Fibroblast of mammary gland (primary cell): ENCODE measurements at places on chromosomes 5 and 9.
A peak's percentile ranks its signal among the peaks of the same experiment; 100 is the strongest.

DNA sequence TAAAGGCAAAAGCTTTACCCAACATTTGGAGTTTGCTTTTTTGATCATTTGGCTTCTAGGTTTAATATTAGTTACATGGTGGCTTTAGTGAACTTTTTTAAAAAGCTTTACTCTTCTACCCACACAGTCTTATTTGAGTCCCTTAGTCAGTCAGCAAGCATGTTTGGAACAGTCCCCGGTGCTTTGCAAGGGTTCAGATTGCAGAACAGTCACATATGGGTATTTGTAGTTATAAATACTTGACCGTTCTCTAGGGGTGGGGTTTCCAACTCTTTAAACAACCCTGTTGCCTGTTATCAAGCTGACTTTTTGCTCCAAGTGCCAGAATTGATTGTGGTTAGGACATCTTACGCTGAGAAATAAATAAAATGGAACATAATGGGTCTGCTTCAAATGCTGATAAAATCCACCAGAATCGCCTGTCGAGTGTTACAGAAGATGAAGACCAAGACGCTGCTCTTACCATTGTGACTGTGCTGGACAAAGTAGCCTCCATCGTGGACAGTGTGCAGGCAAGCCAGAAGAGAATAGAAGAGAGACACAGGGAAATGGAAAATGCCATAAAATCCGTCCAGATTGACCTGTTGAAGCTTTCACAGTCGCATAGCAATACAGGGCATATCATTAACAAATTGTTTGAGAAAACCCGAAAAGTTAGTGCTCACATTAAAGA is at the start of gene CAVIN4:
Gene CAVIN4, plus strand, starts transcription at position 304 of the 673 bp plus-strand sequence. Its CDS starts 65 bp downstream, at position 369.
- peak; percentile 55 for DNase-seq

- DNase-seq, result no peak
Measured at GRCh38 chr5:155906046-155906445, 420.9 kb upstream of the SGCD start.

- no peak for DNase-seq
Measured at GRCh38 chr5:170408877-170409660, 19.9 kb upstream of the KCNMB1 start.

DNA sequence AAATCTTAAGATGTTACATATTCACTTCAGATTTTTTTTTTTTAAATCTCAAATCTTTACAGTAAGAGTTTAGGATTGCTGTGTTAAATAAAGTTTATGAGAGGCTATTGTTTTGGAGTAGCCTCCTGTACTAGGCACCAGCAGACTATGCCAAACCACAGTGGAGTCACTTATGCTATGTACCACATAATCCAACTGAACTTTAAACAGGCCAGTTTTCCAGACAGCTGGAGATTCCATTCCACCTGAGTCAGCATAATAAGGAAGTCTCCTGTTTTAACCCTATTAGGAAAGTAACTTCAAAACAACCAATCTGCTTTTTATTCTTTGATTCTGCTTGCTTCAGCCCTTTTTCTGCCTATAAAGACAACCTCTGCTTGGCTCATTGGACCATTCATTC is 205.2 kb downstream of the CSNK1G3 start:
- DNase-seq, result peak; percentile 79

- DNase-seq, result peak; percentile 21
Measured at GRCh38 chr5:148085977-148086705, 22.4 kb downstream of the SPINK5 start.

DNA sequence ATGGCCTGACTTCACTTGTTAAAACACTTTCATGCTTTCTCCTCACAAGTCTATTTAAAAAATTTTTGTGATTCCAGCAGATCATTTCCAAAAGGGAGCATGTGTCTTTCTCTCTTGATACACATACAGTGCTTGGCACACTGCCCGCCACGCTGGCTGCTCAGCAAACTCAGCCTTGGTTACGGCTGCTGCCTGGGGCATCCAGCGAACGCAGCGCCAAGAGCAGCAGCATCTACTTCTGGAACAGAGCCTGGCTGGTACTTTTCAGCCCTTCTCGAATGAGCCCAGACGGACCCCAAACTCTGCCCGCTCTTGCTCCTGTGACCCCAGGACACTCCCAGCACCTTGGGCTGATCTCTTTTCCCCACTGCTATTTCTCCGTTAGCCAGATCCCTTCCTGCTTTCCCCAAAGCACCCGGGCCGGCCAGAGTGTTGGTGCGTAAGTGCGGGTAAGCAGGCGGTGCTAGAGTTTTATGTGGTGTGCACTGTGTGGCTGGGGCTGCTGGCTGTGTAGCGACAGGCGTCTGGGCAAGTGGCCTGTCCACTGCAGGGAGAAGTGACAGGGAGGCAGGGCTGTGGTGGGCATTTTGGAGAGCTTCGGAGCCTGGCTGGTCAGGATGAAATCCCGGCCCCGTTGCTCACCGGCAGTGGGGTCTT is 73.2 kb downstream of the SH3PXD2B start:
- DNase-seq, result peak; percentile 31

DNA sequence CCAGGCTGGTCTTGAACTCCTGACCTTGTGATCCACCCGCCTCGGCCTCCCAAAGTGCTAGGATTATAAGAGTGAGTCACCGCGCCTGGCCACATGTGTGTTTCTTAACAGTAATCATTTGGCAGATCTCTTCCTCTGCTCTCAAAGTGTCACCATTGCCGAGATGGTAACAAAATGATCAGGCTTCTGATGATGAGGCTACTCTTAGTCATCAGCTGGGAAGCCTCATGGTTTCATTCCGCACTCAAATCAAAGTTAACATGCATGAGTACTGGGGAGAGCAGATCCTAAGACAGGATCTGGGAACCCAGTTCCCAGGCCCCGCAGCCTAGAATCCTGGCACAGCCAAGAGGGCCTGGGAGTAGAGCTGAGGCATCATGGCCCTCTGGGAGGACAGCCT is 27.4 kb downstream of the BARHL1 start:
- peak; percentile 100 for DNase-seq

- no peak for DNase-seq
Measured at GRCh38 chr5:125257997-125258396, 511.6 kb upstream of the ZNF608 start.

GRCh38 chr9:136202454-136203407 is 2.2 kb downstream of the LHX3 start:
- no peak for DNase-seq

DNA sequence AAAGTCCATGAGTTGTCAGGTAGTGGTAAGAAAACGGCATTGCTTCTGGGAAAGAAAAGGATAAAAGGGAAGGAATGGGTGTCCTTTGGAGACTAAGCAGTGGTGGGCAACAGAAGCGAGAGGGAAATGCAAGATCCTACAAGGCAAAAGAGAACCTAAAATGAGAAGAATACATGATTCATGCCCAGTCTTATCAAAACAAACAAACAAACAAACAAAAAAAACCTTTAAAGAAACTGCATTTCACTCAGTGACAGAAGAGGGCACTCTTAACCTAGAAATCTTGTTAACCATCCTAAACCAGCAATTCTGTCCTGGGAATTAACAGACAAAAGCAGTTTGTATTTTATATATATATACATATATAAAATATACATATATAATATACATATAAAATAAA is 88.5 kb downstream of the SUSD1 start:
- peak; percentile 53 for DNase-seq

DNA sequence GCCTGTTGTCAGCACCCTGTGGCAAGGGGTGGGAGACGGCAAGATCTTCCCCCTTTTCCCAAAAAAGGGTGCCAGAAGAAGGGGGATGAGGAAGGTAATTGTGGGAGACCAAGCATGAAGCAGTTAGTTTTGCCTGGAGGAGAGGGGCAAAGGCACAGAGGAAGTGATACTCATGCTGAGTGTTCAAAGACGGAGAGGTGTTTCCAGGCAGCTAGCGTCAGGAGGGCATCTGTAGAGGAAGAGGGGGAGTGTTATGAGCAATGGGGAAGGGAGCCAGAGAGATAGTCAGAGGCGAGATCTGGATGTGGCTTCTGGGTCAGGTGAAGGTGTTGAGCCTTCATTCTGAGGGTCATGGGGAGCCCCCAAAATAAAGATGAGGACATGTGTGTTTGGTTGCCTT is 26.9 kb upstream of the ADAM19 start:
- peak; percentile 61 for DNase-seq

GRCh38 chr9:75039801-75040200 is 11.7 kb upstream of the CARNMT1 start:
- peak; percentile 39 for DNase-seq

GRCh38 chr5:42878041-42878440 is 66.3 kb upstream of the SELENOP start:
- DNase-seq, result no peak
